ENCODE measurements at places on chromosomes 11 and 22. TPM values are rescaled to one million over a fixed set of nuclear protein-coding genes. Genes with fewer than 3 reads are reported as not detected.

The CASP5 gene
- total RNA-seq = not detected

The TRIM6 gene
- 3.9 TPM for total RNA-seq

The KREMEN1 gene
- total RNA-seq = 6.1 TPM

The PLEKHA7 gene
- 26.9 TPM for total RNA-seq

The MAJIN gene
- total RNA-seq = 7.1 TPM

DNA sequence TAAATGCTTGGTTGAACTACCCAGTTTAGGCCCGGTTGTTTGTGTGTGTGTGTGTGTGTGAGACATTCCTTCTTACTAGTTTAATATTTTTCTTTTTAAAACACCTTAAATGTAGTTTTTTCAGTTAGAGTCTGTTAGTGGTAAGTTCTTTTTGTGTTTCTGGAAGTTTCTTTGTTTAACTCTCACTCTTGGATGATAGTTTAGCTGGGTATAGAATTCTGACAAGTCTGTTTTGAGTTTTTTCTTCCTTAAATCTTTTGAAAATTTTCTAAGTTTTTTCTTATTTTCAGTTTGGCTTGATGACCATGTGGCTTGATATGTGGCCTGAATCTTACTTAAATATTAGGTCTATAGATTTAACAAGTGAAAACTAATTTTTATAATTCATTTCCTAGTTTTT lies 60.1 kb downstream of the PDE3B start:
- DNase-seq = no peak
- H3K27ac ChIP-seq = no peak overlapping the region
- no peaks in the 10 kb centered on the region for H3K36me3 ChIP-seq
- H3K4me3 ChIP-seq = no peak overlapping the region
- H3K27me3 ChIP-seq = no peaks in the 10 kb centered on the region

GRCh38 chr22:21015466-21016006 lies 571 bp downstream of the P2RX6 start:
- H3K27ac ChIP-seq = no peak overlapping the region
- no peaks in the 10 kb centered on the region for H3K27me3 ChIP-seq
- peak overlapping the region; percentile 34 for H3K4me3 ChIP-seq
- peaks cover 15% of the 10 kb centered on the region for H3K4me1 ChIP-seq
- DNase-seq = no peak

DNA sequence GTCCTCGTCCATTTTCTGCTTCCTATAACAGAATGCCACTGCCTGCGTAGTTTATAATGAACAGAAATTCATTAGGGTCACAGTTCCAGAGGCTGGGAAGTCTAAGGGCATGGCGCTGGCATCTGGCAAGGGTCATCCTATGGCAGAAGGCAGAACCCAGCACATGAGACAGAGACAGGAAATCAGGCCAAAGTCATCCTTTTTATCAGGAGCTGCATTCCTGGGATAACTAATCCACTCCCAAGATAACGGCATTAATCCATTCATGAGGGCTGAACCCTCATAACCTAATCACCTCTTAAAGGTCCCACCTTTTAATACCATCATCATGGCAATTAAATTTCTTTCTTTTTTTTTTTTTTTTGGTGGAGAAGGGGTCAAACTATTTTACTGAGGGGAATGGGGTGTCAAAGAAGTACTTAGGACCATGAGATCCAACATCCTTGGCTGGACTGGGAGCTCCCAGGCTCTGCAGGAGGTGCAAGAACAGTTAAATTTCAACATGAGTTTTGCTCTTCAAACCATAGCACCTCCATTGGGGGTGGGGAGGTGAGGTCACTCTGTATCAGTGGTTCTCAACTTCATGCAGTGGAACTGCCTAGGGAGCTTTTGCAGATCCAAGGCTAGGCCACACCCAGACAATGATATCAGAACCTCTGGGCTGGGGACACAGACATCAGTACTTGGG lies 4.4 kb downstream of the TMEM109 start:
- H3K36me3 ChIP-seq = 0 out of 2 replicates have a peak, but pooled peaks cover 19% of the 10 kb centered on the region
- peaks cover 30% of the 10 kb centered on the region for H3K4me1 ChIP-seq
- H3K4me3 ChIP-seq = no peak overlapping the region

DNA sequence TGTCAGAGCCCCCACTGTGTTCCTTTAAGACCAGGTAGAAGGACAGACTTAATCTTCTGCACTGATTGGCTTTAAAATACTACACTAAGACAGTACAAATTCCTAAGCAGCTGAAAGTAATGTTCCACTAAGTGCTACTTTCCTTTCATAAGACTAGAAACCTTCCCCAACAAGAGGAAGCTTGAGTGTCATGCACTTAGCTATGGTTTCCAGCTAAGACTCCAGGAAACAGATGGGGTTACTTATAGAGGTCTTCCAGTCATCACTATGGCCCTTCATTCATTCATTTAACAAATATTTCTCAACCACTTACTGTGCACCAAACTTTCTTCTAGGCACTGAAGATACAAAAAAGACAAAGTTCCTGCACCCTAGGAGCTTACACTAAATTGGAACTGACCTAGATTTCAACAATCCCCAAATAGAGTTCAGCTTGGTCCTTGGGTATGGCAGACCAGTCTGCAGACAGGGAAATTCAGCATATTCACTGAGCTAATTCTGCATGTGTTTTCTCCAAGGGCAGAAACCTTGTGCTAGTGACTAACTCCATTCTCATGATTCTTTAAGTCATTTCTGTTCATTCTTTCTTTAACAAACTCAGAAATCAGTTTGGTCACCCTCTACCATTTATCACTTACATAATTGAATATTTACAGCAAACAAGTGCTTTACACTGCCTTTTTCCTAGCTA lies 178.4 kb upstream of the MTNR1B start:
- no peaks in the 10 kb centered on the region for H3K27me3 ChIP-seq
- H3K36me3 ChIP-seq = no peaks in the 10 kb centered on the region
- no peaks in the 10 kb centered on the region for H3K4me1 ChIP-seq
- no peak overlapping the region for H3K27ac ChIP-seq
- H3K4me3 ChIP-seq = no peak overlapping the region

DNA sequence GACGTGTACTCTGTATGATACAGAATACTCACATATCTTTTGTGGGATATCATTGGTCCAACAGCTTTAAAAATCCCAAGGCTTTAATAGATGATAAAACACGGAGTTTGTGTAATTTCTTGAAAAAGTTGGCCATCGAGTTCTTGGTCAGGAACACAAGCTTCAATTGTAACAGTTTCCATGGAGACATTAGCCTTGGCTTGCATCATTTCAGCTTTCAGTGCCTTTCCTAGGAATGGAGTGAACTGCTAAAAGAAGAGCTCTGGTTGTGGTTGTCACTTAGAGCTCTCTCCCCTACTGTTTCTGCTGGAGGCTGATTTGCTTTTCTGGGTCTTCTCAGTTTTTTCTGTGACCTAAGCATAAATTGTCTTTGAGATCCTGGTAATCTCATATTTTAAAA lies 14.2 kb downstream of the BMAL1 start:
- H3K27ac ChIP-seq = no peak overlapping the region
- no peaks in the 10 kb centered on the region for H3K36me3 ChIP-seq
- no peak overlapping the region for H3K4me3 ChIP-seq
- DNase-seq = no peak
- no peaks in the 10 kb centered on the region for H3K4me1 ChIP-seq

DNA sequence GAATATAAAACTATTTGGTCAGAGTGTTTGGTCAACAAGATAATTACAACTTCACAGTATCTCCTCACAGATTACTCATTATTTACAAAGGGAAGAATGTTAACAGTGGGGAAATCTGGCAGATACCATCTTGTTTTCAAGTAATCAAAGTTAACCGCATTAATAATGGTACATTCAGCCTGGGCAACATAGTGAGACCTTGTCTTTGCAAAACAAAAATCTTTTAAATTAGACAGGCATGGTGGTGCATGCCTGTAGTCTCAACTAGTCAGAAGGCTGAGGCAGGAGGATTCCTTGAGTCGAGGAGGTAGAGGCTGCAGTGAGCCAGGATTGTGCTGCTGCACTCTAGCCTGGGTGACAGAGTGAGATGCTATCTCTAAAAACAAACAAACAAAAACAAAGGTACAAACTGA lies 78.5 kb downstream of the ACER3 start:
- H3K27me3 ChIP-seq = no peaks in the 10 kb centered on the region
- peaks cover 32% of the 10 kb centered on the region for H3K4me1 ChIP-seq
- no peak overlapping the region for H3K4me3 ChIP-seq
- DNase-seq = no peak

DNA sequence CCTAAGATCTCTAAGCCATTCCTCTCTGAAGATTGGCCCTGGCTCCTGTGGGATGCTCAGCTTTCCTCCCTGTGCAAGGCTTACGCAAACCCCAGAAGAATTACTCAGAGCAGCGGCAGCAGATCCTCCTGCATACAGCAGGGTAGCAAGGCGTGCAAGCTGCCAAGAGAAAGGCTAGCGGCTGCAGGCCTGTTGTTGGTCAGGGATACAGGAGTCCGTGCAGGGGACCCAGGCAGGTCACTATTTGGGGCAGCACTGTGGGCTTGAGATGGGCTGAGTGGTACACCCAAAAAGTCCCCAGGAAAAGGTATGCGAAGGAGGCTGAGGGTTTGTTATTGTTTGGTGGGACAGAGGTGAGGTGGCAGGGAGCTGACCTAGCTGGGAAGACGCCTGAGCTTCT lies 1.5 kb downstream of the GLB1L2 start:
- H3K27ac ChIP-seq = no peak overlapping the region
- 0 out of 2 replicates have a peak, but pooled peaks cover 6% of the 10 kb centered on the region for H3K27me3 ChIP-seq
- H3K36me3 ChIP-seq = no peaks in the 10 kb centered on the region
- H3K4me1 ChIP-seq = peaks cover 32% of the 10 kb centered on the region

GRCh38 chr11:35680506-35680905 lies 17.9 kb downstream of the TRIM44 start:
- peaks cover 8% of the 10 kb centered on the region for H3K4me1 ChIP-seq
- H3K4me3 ChIP-seq = no peak overlapping the region
- H3K27me3 ChIP-seq = no peaks in the 10 kb centered on the region
- H3K36me3 ChIP-seq = no peaks in the 10 kb centered on the region

GRCh38 chr11:16815047-16815767 lies 76.8 kb downstream of the C11orf58 start:
- DNase-seq = no peak
- 0 out of 2 replicates have a peak, but pooled peaks cover 3% of the 10 kb centered on the region for H3K36me3 ChIP-seq
- peaks cover 10% of the 10 kb centered on the region for H3K4me1 ChIP-seq
- no peak overlapping the region for H3K4me3 ChIP-seq

DNA sequence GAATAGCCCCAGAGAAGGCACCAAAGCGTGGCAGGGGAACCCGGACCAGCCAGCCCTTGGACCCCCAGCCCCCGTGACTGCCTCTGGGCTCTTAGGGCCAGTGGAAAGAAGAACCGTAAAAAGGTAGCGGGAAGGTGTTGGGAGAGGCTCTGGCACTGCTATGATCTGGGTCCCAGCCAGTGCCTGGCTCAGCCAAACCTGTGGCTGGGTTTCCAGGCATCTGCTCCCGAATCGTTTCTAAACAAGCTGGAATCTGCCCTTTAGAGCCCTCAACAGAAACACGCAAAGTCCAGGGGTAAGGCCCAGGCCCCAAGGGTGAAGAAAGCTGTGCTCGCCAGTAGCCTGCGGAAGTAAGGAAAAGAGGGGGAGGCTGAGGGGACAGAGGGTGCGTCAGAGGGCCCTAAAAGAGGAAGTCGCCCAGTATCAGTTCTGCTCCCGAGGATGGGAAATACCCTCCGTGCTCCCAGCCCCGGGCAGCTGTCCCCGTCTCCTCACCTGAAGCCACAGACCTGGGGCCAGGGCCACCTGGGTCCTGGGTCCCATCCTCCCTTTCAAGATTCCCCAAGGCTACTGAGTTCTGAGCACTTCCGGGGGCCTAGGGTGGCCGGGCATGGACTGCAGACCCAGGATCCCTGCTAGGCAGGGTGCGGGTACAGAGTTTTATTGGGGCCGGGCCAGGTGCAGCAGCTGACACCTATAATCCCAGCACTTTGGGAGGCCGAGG lies 24.7 kb downstream of the IL10RA start:
- no peaks in the 10 kb centered on the region for H3K36me3 ChIP-seq
- H3K4me3 ChIP-seq = no peak overlapping the region
- H3K27ac ChIP-seq = no peak overlapping the region
- H3K4me1 ChIP-seq = no peaks in the 10 kb centered on the region

DNA sequence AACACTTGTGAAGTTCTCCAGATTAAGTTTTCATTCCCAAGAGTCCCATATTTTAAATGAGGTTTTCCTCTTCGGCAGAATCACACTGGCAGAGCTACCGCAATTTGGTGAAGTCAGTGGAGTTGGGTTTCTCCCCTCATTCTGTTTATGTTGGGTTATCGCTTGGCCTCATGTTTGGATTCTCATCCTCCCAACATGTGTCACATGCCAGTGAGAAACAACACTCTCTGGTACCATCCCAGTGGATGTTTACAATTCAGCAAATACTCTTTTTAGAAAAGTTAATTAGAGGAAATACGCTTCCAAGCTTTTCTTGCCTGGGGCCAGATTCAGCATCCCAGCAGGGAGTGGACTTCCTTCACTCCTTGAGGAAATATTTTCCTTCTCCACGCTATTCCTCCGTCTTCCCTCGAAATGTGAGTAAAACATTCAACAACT lies 2.1 kb downstream of the PAMR1 start:
- no peaks in the 10 kb centered on the region for H3K36me3 ChIP-seq
- no peak for DNase-seq

Measured in PC-9 (cell line).